ENCODE measurements at places on chromosomes 7 and 10. TPM values are rescaled to one million over a fixed set of nuclear protein-coding genes. Genes with fewer than 3 reads are reported as not detected.

DNA sequence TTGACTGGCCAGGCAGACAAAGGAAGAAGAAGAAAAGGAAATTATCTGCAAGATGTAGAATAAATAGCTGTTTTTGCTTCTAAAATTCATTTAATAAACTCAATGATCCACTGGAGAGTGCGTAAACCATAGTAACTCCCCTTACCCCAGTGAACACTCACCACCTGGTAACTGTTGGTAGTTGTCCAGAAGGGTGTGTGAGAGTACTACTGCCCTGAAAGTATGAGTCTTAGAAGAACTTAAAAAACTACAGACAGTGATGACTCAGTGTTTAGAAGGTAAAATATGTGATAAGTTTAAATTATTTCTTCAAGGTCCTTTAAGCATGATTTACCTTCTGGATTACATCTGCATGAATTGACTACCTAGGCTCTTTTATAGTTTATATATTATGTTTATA lies 53.0 kb upstream of the SEMA3A start:
- no peak for DNase-seq

- no peak for DNase-seq
Observed at GRCh38 chr10:101071267-101071884, 9.6 kb downstream of the KAZALD1 start.

TAS2R41 gene
- not detected for total RNA-seq

DNA sequence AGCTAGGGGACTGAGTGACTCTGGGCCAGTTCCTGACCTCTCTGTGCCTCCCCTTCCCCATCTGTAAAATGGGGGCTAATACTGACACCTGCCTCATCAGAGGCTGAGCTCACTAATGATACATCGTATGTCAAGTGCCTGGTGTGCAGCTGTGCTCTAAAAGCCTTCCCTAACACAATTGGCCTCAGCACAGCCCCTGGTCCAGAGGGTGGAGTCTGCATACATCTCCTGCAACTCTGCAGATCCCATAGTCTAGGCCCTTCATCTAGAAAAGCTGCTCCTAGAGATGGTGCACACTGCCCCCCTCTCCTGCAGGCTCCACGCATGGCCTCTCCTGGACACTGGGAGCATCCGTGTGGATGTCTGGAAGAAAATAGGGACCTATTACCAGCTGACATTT lies 255.0 kb downstream of the RPS24 start:
- DNase-seq: no peak

- DNase-seq: no peak
Observed at GRCh38 chr7:54180796-54181195, 361.4 kb upstream of the VSTM2A start.

DNA sequence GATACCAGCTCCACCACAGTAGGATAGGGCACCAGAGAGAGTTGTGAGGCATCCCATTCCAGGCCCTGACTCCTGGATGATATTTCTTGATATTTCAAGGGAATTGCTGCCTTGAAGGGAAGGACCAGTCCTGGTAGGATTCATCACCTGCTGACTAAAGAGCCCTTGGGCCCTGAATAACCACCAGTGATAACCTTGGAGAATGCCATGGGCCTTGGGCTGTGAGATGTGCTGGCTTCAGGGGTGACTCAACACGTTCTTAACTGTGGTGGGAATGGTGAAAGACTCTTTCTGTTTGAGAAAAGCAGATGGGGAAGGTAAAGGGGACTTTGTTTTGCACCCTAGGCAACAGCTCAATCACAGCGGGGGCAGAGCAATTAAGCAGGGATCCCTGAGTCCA lies 21.4 kb upstream of the ASZ1 start:
- no peak for DNase-seq

PITX3 gene
- total RNA-seq: not detected

GRCh38 chr10:74058658-74059057 lies 60.7 kb downstream of the VCL start:
- no peak for DNase-seq

DNA sequence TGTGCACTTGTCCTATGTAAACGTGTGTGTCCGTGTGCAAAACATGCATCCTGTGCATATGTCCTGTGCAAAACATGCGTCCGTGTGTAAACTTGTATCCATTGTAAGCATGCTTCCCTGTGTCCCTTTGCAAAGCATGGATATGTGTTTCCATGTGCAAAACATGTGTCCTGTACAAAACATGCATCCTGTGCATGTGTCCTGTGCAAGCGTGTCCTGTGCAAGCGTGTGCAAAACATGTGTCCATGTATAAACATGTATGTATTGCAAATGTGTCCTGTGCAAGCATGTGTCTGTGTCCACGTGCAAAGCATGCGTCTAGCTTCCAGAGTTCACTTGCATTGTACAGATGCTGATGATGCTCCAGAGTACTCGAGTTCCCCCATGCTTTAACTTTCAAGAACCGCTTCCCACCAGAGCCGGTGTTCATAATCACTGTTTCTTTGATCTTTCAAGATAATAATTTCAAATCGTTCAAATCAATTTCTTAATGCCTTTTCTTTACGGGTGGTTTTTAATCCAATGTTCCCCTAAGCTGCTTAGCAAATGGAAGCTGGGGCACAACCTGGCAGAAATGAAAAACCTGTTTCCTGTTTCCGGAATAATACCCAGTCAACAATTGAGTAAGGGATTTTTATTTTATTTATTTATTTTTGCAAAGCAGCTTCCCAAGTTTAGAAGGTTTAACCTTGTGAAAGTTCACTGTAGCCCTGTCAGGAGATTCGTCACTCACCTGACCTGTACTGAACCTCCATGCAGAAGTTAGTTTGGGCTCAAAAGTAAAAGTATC lies 641 bp upstream of the ASB13 start:
- DNase-seq: no peak

CREB5 gene
- 23.3 TPM for total RNA-seq

DNA sequence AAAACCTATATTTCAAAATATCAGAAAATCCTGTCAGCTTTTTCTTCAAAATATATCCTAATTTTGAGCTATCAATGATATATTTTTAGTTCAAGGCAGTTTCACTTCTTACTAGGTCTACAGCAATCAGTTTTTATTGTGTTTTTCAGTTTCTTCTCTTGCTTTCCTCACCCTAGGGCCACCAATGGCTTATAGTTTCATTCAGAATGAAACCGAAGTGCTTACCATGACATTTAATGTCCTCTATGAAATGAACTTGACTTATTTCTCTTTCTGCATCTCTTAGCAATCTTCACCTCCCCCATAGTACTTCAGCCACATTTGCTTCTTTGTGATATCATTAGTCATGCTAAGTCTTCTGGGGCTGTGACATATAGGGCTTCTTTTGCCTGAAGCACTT lies 100.3 kb downstream of the ARL5B start:
- DNase-seq: no peak

- no peak for DNase-seq
Observed at GRCh38 chr7:135584362-135585353, 26.9 kb downstream of the NUP205 start.

- no peak for DNase-seq
Observed at GRCh38 chr10:123883673-123884320, 7.8 kb downstream of the CPXM2 start.

GRCh38 chr7:146090023-146090645 lies 26.5 kb upstream of the CNTNAP2 start:
- DNase-seq: no peak

DNA sequence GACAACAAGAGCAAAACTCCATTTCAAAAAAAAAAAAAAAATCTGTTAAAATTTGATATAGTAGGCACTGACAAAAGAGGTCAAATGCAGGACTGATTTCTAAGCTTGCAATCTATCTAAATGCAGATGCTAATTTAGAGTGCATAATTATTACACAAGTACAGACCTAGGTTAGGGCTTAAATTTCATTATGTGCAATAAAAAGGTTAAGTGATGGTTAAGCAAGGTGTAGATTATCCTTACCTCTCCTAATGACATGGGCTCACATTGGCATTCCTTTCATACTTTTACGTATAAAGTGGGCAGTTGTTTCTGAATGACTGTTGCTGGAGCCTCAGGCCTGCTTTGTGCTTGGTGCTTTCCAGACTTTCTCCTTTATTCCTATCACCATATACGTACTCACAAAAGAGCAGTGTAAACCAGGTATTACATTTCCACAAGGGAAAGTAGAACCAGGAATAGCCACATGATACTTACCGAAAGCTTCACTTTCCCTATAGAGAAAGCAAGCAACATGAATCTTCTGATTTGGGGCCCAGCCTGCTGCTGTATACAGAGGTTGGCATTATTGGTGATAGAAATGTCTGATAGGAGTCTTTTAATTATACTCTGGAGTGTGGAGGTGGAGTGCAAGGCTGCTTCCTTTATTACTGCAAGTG lies 2.2 kb upstream of the CHCHD1 start:
- no peak for DNase-seq

DNA sequence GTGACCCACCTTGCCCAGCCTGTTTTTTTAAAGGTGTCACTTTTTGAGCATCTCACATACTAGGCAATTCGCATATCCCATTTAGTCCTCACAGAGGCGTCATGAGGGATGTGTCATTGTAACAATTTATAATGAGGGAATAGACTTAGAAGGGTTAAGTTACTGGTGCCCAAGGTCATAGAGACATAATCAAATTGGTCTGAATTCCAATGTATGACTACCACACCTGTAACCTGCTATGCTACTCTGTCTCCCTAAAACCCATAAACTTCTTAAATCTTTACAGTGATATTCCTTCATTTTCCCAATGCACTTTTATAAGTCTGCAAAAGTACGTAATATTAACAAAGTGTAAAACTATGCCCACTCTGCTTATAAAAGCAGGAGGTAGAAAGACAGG lies 7.1 kb downstream of the ZMYND11 start:
- DNase-seq: no peak

GRCh38 chr10:482848-483247 lies 206.6 kb downstream of the DIP2C start:
- DNase-seq: no peak

EPO gene
- total RNA-seq: not detected

- no peak for DNase-seq
Observed at GRCh38 chr7:40072268-40072667, 62.2 kb downstream of the MPLKIP start.

OR2A42 gene
- total RNA-seq: not detected

- no peak for DNase-seq
Observed at GRCh38 chr10:70874061-70874460, 14.3 kb downstream of the PCBD1 start.

DNA sequence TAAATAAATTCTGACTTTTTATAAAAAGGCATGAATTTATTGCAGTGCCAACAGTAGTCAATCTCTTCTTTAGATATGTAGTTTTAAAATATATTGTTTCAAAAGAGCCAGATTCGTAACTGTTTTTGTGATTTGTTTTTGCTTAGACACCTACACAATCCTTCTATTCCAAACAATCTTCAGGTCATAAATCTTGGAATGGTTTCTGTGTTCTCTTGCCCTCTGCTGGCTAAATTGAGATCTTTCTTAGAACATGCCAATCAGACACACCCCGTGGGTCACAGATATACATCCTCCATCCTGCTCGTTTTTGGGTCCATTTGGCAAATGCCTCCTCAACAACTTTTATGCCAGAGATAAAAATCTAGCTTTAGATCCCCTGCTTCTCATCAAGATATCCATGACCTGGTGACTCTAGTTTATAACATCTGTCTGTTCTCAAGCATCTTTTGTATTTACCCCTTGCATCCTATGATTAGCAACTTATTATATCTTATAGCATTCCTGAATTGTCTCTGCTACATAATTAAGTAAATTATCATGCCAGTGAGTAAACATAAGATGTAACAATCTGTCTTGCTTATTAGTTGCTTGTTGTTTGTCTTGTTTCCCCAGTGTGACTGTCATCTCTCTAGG lies 35.3 kb upstream of the IFRD1 start:
- DNase-seq: no peak

GRCh38 chr10:86017841-86018734 lies 348.5 kb downstream of the GRID1 start:
- DNase-seq: no peak

DNA sequence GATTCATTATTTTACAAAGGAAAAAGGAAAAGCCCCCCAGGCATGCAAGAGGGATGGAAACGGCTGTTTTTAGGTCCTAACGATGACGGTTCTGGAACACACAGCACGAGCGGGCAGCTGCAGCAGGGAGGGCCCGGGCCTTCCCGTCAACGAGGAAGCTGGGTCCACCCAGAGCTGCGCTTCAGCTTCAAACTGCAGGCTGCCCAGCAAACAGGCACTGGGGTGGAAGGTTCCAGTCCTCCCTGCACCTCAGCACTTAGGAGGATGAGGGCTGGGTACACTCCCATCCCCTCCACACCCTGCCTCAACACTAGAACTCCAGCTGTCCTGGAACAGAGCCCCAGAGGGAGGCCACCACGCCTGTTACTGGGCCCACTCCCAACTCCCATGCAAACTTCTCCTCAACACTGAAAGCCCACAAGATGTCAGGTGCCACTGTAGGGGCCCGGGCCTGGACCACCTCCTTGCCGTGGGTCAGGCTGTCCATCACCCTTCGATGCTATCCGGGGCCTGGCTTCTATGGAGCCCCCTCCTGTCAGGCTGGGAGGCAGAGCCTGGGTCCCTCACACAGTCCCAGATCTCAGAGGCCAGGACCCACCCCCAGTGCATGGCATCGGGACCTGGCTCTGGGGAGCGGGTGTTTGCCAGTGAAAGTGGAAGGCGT lies 33.0 kb downstream of the PAPOLB start:
- DNase-seq: no peak

HOXA10 gene
- 50.0 TPM for total RNA-seq

DNA sequence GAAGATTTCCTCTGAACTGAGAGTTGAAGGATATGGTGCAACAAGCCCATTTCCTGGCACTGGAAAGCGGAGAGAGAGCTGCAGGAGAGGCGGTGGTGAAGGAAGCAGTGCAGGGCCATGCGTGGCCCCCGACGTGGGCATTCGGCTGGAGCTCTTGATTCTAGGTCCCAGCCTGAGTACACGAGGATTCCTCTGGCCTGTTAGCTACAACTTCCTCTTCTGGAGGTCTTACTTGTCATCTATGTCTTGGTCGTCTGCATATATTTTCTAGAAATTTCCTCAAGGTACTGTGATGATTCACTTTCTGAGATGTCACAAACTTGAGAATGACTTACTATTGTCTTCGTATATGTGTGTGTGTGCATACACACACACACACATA lies 59.2 kb upstream of the JAZF1 start:
- DNase-seq: no peak

DNA sequence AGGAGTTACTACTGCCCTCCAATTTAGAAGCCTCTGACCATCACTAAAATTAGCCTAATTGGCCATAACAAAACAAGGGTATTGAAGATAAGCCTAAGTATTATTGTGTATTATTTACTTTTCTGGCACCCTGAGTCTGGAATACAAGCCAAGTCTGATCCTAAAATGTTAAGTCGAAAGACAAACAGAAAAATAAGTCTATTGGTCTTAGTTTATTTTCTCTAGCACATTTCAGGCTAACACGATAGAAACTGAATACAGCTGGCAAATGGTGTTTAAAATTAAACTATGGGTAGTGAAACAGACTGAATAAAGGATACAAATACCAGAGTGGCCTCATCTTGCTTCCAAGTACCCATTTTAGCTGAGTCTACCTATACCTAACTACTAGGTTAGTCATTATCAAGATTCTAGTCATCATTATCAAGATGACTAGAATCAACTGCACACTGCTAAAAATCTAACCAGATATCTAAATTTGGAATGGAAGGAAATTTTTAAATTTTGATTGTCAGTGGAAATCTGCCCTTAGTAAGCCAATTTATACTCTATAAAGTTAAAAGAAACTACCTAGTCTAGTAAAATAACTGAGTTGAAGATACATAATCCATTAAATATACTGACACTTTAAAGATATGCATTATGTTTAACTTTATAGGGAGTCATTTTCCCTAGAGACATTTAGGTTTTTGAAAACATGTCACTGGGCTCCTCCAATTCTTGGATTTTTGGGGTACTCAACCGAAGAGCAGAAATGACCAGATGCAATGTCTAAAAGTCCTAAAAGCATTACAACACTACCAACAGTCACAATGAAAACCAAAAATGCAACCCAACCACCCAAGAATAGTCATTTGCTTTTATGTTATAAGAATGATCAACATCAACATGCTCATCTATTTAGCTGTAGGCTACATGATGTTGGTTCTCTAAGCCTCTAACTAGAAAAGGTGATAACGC lies 80.9 kb downstream of the NT5C2 start:
- DNase-seq: no peak

Data from uterus (tissue), 4 donors.